ENCODE measurements at places on chromosomes 2 and 18.

DNA sequence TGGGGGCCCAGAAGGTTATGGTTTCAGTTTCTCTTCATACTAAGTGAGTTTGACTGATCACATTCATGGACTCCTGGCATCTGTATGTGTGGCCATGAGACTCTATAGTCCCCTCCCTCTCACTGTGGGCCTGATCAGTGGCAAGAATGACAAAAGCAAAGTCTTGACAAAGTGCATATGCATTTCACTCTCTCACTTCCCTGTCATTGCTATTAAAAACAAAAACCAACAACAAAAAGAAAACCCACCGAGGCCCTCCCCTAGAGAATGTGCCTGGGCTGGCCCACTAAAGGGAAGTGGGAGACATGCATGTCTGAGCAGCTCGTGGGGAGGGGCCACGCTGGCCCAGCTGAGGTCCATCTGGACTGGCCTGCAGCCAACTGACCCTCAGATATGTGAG is 600.1 kb upstream of the RAB6C start:
- no peak for DNase-seq

DNA sequence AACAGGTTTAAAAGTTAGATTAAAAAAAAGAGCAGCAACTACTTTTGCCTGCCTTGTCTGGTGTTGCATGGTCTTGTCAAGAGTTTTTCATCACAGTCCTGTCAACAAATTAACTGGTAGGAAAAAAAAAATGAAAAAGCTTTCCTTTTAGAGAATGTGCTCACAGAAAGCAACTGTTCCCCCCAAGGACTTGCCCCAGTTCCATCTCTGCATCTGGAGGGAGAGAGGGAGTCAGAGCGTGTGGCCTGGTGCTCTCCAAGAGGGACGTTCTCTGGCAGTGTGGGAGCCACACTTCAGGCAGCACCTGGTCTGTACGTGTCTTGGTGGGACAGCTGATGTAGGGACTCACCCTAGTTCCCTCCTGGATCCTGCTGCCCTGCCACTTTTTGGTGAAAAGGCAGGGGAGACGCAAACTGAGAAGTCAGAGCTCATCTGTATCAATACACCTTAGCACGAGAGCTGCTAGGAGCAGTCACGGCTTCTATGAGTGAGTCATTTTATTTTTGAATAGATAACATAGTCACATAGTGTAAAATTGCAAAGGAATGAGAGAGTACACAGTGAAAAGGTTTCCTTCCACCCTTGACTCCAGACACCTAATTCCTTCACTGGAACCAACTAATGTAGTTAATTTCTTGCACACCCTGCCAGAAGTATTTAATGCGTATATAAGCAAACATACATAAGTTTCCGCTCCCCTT is 172.5 kb upstream of the MGAT5 start:
- no peak for DNase-seq

GRCh38 chr2:36710858-36711515 is 14.5 kb downstream of the VIT start:
- no peak for DNase-seq

GRCh38 chr2:109602617-109603188 is 11.1 kb downstream of the SEPTIN10 start:
- DNase-seq, result no peak

Data from GM19239 (cell line).